ENCODE measurements at places on chromosomes 12 and 14. TPM values are rescaled to one million over a fixed set of nuclear protein-coding genes. Genes with fewer than 3 reads are reported as not detected.

PRPH gene
- total RNA-seq, result 1.6 TPM

TOMM20L gene
- total RNA-seq, result not detected

SLC39A2 gene
- total RNA-seq, result not detected

TAS2R42 gene
- total RNA-seq, result not detected

TSPAN11 gene
- total RNA-seq, result 0.10 TPM

TAS2R13 gene
- not detected for total RNA-seq

CLEC4E gene
- 0.09 TPM for total RNA-seq

IPO8 gene
- 17.2 TPM for total RNA-seq

IFNG gene
- total RNA-seq, result not detected

TAS2R7 gene
- total RNA-seq, result not detected

SERPINA1 gene
- 1.7 TPM for total RNA-seq

ISCA2 gene
- 32.2 TPM for total RNA-seq

GDF3 gene
- not detected for total RNA-seq

MSI1 gene
- 1.3 TPM for total RNA-seq
